ENCODE measurements at places on chromosomes 6 and 20. TPM values are rescaled to one million over a fixed set of nuclear protein-coding genes. Genes with fewer than 3 reads are reported as not detected.

The CDSN gene
- polyA plus RNA-seq: not detected

The OTOR gene
- not detected for polyA plus RNA-seq

The PDE10A gene
- polyA plus RNA-seq: 1.1 TPM

The DDX39B gene
- 1,164 TPM for polyA plus RNA-seq

The OPN5 gene
- not detected for polyA plus RNA-seq

The FOXS1 gene
- 0.47 TPM for polyA plus RNA-seq

The ID4 gene
- polyA plus RNA-seq: 2.0 TPM

The BMP7 gene
- polyA plus RNA-seq: 14.7 TPM

The PTCRA gene
- not detected for polyA plus RNA-seq

The HLA-DOB gene
- 0.19 TPM for polyA plus RNA-seq

The PDE7B gene
- not detected for polyA plus RNA-seq

The FAM83C gene
- not detected for polyA plus RNA-seq

The DAAM2 gene
- polyA plus RNA-seq: 1.8 TPM

The OR2J3 gene
- 0.03 TPM for polyA plus RNA-seq

The CAGE1 gene
- polyA plus RNA-seq: 0.02 TPM

The PLCB1 gene
- 2.6 TPM for polyA plus RNA-seq

The CBFA2T2 gene
- polyA plus RNA-seq: 11.6 TPM

The DNAH8 gene
- not detected for polyA plus RNA-seq

The IDH3B gene
- 167 TPM for polyA plus RNA-seq

The MATN4 gene
- polyA plus RNA-seq: 2.1 TPM

The KCNK5 gene
- 20.9 TPM for polyA plus RNA-seq

The CNR1 gene
- 1.8 TPM for polyA plus RNA-seq

The CTAGE9 gene
- polyA plus RNA-seq: not detected

The BPIFB4 gene
- not detected for polyA plus RNA-seq

The LAMA5 gene
- 34.4 TPM for polyA plus RNA-seq

The CFB gene
- 0.09 TPM for polyA plus RNA-seq

The SLC22A2 gene
- polyA plus RNA-seq: not detected

The ROMO1 gene
- 1,070 TPM for polyA plus RNA-seq

The TCF19 gene
- polyA plus RNA-seq: 12.5 TPM

The SFTA2 gene
- polyA plus RNA-seq: not detected

The NKX2-2 gene
- polyA plus RNA-seq: not detected

The MPC1 gene
- polyA plus RNA-seq: 10.2 TPM

The EMILIN3 gene
- 5.2 TPM for polyA plus RNA-seq

The ENPP3 gene
- 0.11 TPM for polyA plus RNA-seq

The IGF2R gene
- polyA plus RNA-seq: 20.6 TPM

The PPP1R16B gene
- polyA plus RNA-seq: 3.8 TPM

The HM13 gene
- polyA plus RNA-seq: 183 TPM

The ADGB gene
- not detected for polyA plus RNA-seq

The OR2B6 gene
- 0.46 TPM for polyA plus RNA-seq

The FOXO3 gene
- 13.1 TPM for polyA plus RNA-seq

The LST1 gene
- not detected for polyA plus RNA-seq

The SPATS1 gene
- not detected for polyA plus RNA-seq

The ARMC2 gene
- polyA plus RNA-seq: 1.6 TPM

The PNPLA1 gene
- not detected for polyA plus RNA-seq

The FOXQ1 gene
- 0.03 TPM for polyA plus RNA-seq

The GNAS-AS1 gene
- polyA plus RNA-seq: 5.4 TPM

Data from H1 (cell line).